ENCODE measurements at places on chromosomes 1 and 21.

GRCh38 chr1:246651012-246651695 lies 73.1 kb upstream of the SCCPDH start:
- no peak for DNase-seq

DNA sequence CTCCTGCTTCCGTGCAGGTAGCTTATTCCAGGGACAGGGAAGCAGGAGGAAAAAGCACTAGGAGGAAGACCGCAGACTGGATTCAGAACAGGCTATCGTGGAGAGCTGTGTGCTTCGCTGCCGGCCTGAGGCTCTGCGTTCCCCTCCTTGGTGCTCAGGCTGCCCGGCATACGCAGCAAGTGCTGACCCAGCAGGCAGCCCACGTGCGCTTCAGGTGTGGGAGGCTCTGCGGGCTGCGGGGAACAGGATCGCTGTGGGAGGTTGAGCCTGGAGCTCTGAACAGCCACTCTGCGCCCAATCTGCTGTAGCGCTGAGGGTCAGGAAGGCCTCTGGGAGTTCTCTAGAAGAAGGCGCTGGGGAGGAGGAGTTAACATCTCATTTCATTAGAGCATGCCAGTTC lies 27.9 kb downstream of the DOP1B start:
- DNase-seq: no peak

DNA sequence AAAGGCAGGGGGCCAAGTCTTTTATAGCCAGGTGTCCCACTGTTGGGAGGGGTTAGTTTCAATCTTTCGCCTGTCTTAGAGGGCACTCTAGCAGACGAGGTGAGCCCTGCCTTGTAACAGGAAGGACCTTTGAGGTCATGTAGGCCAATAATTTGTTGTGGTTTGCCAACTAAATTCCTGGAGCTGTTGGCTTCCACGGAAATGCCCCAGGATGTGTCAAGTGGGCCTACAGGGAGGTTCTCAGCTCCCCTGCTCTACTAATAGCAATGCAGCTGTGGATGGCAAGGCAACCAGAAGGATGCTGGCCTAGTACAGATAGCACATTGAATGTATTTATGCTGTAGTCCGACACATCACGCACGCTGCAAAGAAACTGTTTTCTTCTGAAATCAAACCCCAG lies 22.3 kb upstream of the CASQ2 start:
- DNase-seq: no peak

GRCh38 chr1:201795066-201795465 lies 33.9 kb upstream of the IPO9 start:
- no peak for DNase-seq

DNA sequence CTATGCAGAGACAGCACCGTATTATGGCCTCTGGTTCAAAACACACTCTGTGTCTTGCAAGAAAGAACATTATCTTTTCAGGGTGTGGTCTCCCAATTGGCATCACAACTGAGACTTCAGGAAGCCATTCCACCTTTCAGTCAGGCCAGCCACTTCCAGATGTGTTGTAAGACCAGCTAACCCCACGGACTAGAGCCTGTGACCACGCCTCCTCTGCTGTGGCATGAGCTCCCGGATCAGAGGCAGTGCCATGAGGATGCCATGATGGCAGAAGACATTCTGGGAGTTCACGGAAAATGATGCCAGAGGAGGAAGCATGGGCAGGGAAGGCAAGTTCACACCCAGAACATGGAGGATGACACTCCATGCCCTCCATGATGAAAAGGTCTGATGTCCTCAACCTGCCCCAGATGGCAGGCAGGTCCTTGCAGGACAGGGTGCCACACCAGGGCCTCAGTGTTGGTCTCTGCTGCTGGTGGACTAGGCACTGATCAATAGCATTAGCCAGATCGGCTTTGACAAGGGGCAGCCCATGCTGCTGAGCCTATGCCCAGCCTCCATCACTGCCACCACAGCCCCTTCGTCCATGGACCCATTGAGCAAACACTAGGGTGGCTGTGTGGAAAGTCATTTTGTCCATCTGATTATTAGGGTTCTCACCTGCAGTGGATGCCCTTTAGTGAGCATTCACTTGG lies 341.6 kb downstream of the MATN1 start:
- no peak for DNase-seq

- no peak for DNase-seq
Measured at GRCh38 chr1:97433094-97433823, 487.6 kb downstream of the DPYD start.

DNA sequence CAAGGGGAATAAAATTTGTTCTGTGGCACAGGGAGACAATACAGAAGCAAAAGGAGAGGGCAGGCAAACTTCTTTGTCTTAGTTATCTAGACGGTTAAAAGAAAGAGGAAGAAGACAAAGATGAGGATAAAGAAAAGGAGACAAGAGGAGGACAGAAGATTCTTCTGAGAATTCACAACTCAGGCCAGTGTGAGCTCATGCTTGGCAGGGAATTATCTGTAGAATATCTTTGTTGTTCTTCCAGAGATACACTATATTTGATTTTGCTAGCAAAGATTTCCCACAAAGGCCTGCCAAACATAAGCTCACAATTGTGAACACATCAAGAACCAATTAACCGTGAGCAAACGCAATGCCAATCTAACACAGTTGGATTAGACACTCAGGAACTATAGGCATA lies 21.4 kb downstream of the SLC16A1 start:
- DNase-seq: no peak

DNA sequence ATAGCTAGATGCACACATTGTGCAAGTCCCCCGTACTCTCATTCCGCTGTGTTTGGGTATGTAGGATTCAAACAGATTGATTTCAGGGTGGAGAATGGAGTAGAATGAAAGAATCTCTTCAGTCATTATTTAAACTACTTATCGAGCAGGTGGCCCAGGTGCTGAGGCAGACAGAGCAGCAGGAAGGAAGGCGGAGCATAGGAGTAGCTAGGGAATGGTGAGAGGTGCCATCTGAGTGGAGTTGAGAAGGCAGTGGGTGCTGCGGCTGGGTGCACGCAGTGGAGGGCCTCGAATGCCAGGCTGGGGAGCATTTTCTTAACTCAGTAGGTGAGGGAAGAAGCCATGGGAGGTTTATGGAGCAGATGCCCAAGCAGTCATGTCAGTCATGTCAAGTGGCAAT lies 45.2 kb upstream of the CD101 start:
- DNase-seq: no peak

DNA sequence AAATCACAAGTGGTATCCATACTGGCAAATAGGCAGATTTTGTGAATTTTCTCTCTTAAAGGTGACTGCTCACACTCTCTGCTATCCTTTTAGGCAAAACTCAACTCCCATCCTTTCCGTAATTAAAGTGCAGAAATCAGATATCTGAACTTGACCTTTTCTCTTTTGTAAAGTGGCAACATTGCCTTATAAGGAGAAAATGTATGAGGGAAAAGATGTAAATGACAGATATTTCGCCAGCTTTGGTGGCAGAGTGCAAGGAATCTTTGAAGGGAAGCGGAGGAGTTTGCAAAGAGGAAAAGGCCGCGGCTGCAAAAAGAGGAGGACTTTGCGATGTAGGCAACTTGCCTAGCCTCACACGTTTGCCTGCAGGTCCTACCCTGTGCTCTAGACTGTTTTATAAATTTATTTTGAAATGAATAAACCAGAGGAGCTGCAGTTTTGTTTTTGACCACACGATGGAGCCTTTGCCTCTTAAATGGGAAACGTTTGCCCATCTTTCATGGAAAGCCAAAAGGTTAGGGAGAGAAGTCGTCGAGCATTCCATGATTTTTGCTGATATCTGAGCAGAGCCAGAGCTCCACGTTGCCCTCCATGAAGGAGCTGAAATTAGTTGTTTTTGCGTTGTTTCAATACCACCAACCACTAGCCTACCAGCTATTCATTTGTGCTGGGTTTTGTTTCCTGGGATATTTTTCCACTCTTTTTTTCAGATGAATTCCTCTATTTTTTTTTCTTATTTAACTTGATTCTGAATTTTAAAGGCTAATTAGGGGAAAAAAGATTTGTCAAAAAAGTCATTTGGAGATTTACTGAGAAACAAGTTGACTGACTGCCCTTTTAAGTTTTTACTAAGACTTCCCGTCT lies 242.3 kb downstream of the LMX1A start:
- DNase-seq: no peak

DNA sequence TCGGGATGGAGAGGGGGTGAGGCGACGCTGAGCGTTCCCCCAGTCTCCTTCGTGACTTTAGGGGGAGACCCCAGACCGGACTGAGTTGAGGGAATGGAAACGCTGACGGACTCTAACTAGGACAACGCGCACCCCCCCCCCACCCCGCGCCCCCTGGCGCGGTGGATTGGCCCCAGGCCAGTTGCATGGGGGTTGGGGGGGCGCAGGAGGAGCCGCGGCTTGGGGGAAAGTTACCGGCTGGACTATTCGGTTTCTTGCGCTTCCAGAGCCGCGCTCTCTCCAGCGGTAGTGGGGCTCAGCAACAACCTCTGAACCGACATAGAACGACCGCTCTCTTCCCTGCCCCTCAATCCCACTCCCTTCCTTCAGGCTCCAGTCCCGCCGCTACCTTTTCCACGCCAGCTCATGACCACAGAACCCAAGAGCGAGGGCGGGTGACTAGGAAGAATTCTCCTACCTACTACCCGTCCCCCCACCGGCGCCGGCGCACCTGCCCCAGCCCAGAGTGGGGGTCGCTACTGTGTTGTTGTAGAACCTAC lies 694 bp downstream of the ZBTB7B start:
- DNase-seq: no peak

GRCh38 chr1:216075339-216075738 lies 347.9 kb downstream of the USH2A start:
- no peak for DNase-seq

- DNase-seq: no peak
Measured at GRCh38 chr1:220726634-220727033, 21.5 kb upstream of the MTARC2 start.

DNA sequence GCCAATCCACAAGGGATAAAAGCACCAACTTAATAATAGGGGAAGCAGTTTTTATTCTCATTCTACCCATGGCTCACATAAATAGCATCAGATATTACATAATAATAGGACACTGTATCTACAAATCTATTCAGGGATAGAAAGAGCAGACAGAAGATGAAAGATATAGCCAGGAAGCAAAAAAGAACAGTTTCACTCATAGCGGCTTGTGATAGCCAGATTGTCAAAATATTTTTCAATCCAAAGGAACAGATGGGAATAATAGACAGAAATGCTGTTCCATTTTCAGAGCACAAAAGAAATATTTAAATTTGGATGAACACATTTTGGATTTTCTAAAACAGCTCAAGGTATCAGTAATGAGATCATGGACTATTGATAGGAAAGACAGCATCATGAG lies 232.5 kb upstream of the GREM2 start:
- no peak for DNase-seq

DNA sequence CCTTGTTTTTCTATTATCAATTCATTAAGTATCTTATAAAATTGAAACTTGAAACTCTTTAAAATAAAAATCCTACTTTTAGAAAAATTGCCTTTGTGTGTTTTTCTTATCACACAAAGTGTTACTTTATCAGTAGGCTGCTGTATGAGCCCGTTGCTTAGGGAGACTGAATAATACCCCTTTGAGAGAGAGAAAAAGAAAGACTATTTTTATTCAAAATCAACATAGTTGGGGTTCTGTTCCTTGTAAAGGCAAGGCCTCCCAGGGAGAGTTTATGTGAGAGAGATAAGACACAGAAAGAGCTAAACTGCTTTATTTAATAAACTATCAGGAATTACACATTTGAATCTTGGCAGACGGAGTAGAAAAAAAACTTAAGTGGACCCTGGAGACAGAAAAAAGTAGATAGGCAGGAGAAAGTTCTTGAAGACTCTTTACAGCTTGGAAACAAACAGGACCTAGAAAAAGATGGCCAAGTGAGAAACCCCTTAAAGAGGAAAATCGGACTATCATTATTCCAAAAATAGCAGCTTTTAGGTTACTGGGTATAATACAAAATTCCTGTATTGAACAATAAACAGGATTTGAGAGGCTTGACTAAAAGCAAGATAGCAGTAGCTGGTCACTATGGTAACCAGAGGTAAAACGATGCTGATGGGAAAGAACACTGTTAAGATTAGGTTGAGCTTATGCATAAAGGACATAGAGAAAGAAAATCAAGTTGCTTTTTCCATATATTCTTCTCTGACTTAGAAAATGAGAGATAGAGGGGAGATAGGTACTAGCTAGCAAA lies 170.9 kb downstream of the LRRC7 start:
- no peak for DNase-seq

- no peak for DNase-seq
Measured at GRCh38 chr1:43373066-43373940, 5.5 kb upstream of the ELOVL1 start.

DNA sequence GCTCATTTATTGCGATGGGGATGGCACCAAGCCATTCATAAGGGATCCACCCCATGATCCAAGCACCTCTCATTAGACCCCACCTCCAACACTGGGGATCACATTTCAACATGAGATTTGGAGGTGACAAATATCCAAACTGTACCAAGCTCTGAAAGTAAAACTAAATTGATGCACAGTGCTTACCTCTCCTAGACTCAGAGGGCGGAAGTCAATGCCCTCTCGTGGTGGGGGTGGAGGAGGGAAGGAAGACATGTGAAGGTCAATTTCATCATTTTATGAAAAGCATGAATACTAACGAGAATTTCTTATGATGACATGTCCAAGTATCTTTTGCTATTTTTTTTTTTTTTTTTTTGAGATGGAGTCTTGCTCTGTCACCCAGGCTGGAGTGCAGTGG lies 120.0 kb downstream of the PGBD5 start:
- DNase-seq: no peak

DNA sequence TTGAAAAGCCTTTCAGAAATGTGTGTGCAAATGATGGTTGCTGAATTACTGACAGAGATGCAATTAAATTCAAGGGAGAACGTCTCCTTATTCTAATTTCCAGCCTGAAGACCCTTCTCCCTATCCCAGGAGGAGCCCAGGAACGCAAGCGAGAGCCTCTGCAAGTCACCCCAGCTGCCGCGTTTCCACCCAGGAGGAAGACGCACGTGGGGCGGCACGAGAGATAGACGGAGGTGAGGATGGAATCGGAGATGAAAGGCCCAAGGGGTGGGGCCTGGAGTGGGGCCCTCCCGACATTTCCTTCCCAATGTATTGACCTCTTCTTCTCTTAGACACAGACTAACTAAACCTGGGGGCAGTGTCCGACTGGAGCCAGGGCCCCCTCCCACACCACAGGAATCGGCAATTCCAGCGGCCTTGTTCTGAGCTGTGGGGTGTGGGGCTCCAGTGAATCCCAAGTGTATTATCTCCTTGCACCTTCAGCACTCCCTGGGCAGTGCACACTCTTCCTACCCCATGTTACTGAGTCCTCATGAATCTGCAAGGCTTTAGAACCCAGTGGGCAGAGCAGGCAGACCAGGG lies 322.5 kb downstream of the AJAP1 start:
- DNase-seq: no peak

All from iPS DF 19.7 (cell line).